Stimulated activated CD4-positive, alpha-beta T cell treated with anti-CD3 and anti-CD28 coated beads, Interleukin-2, amount 100 ng/mL, for 48 hours (primary cell): ENCODE measurements at places on chromosomes 7 and 10.

GRCh38 chr7:123539871-123540270 is 5.5 kb upstream of the IQUB start:
- no peak for DNase-seq

DNA sequence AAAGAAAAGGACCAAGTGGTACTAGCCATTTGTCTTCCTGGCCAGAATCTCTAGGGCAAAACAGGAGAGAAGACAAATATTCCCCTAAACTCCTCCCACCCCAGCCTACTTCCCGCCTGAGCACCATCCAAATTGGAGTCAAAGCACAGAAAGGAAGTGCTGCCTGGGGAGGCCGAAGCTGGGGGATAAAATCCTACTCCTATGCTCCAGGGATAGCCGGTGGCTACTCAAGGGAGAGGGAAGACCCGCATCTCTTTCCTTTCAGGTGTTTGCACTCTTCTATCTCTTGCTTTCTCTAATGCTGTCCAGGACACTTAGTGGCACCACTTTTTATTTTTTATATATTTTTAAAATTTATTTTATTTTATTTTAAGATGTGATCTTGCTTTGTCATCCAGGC is 7.1 kb upstream of the DUSP5 start:
- no peak for DNase-seq

DNA sequence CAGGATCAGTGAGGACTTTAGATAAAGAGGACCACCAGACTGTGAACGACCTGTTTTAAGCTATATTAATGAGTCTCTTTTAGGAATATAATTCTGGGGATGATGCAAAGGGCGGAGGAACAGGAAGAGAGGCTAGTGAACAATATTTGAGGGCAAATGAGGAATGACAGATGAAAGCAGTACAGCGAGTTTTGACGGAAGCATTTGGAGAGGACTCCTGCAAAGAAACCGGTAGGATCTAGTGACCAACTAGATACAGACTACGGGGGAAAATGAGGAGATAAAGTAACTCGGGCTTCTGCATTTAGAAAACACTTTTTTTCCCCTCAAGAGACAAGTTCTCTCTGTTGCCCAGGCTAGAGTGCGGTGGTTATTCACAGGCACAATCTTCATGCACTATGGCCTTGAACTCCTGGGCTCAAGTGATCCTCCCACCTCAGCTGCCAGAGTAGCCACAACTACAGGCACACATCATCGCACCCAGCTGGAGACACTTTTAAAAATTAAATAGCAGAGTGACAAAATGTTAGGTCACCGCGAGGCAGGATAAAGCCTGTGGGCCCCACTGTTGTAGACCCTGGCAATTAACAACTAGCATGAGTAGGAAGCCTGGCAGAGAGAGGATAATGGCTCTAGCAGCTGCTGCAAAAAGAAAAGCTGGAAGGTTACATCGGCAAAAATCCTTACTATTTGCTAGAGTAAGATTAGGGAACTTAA is 143.2 kb downstream of the SRPK2 start:
- DNase-seq = no peak

DNA sequence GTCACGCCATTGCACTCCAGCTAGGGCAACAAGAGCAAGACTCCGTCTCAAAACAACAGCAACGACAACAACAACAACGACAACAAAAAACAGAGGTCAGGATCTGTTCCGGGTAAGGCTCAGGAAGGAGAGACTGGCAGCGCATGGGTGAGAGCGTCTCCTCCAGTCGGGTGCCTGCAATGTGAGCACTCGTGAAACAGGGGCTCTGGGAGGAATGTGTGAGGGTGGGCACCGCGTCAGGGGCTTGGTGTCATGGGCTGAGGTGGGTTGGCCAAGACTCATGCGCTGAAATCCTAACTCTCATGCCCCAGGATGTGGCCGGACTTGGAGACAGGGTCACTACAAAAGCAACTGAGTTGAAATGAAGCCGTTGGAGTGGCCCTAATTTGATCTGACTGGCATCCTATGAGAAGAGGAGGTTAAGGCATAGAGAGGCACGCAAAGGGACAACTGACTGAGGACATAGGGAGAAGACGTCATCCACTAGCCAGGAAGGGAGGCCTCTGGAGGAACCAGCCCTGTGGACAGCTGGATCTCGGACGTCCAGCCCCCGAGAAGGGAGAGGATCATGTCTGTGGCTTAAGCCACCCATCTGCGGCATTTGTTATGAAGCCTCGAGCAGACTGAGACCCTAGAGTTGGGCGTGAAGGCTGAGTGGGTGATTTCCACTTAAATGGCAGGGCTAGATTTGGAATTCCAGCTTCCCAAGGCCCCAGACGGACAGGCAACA is 241.5 kb upstream of the PITRM1 start:
- no peak for DNase-seq

DNA sequence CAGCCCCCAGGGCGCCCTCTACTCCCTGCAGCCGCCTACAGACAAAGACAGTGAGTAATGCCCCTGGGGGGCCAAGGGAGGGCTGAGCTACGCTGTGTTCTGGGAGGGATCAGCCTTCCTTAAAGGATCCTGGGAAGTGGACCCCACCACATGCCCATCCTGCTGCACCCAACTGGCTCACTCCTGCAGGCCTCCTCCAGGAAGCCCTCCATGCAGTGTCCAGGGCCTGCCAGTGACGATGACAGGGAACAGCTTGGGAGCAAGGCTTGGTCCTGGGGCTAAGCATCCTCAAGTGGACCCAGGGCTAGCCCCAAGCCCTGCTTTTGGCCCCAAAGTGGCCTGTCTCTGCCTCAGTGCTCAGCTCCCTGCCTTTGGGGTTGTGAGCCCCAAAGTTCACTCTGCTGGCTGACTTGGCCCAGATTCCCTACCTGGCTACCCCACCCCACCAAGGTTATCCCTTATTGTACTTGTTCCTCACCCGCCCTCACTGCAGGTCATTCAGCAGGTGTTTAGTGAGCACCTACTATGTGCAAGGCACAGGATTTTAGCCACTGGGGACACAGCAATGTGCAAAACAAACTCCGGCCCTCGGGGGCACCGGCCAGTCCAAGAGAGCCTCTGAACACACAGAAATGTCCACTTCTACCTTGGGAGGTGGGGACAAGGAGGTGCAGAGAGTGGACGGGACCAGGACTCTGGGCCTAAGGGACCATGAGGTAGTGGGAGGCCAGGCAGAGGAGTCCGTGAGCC is 83.5 kb downstream of the MYL10 start:
- DNase-seq = no peak

GRCh38 chr10:82256275-82256674 is 381.3 kb downstream of the NRG3 start:
- no peak for DNase-seq

- DNase-seq = no peak
Measured at GRCh38 chr7:66497346-66497745, 131.3 kb upstream of the KCTD7 start.

DNA sequence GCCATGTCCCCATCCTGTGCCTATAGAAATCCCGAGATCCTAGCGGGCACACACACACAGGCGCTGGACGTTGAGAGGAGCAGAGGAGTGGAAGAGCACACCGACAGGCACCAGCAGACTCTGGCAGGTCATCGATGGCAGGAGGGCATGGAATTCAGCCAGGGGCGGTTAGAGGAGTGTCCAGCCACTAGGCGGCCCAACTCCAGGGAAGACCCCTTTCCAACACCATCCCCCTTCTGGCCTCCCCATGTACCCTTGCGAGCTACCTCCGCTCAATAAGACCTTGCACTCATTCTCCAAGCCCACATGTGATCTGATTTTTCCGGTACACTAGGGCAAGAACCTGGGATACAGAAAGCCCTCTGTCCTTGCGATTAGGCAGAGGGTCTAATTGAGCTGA is 356.0 kb upstream of the DPP6 start:
- DNase-seq = no peak

DNA sequence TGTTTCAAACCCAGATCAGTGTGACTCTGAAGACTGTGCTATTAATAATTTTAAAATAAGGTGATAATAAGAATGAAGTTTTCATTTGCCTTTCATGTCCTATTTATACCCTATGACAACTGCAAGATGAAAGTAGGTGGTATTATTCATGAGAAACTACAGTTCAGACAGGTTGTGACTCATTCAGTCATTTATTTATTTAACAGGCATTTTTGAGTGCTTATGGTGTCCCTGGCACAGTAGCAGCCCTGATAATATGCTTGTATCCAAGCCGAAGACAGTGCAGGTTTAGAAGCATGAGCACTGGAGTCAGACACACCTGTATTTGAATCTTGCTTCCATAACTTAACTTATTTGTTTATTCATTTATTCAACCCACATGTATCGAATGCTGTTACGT is 87.1 kb downstream of the FZD1 start:
- no peak for DNase-seq

DNA sequence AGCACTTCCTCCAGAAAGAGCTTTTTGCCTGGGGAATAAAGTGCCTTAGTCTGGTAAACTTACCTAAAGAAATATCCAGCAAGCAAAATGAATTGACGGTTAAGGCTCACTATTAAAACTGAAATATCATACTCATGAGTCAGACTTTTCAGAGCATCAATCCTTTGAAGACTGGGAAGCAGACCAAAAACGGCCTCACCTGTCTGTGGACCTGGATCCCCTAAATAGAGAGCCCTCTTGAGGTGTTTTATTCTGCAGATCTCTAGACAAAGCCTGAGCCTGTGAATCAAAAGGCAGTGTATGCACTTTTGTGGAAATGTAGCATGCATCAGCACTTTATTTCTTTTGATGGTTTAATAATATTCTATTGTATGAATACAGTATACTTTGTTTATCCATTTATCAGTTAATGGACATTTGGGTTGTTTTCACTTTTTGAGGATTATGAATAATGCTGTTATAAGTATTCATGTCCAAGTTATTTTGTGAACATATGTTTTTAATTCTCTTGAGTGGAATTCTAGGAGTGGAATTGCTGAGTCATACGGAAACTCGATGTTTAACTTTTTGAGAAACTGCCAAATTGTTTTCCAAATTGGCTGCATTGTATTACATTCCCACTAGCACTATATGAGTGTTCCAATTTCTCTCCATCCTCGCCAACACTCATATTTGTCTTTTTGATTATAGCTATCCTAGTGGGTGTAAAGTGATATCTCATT is 449.0 kb upstream of the IGFBP3 start:
- no peak for DNase-seq

- no peak for DNase-seq
Measured at GRCh38 chr7:55996856-55997500, 32.6 kb downstream of the NIPSNAP2 start.

DNA sequence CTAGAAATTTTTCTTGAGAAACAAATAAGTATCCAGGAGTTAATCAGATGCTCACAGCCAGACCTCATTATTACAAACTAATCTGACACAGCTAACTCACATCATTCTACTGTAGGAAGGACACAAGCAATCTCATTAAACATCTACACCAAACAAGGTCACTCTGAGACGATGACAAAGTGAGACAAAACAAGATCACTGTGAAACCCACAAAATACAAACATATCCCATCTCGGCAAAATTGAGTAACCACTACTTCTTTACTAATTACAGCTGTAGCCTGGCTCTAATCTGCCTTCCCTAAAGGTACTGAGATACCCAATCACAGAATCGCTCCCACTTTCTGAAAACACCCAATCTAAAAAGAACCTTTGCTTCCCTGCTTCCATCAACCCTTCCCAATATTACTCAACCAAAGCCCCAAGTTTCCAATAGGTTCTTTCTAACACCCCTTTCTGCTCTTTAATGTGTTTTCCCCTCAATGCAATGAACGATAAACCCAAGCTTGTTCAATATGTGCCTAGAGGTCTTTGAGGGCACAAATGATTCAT is 26.9 kb downstream of the CCDC6 start:
- no peak for DNase-seq

- DNase-seq = no peak
Measured at GRCh38 chr10:15075421-15075820, 13.2 kb downstream of the ACBD7 start.

GRCh38 chr7:55031075-55031474 is 12.3 kb downstream of the EGFR start:
- no peak for DNase-seq

DNA sequence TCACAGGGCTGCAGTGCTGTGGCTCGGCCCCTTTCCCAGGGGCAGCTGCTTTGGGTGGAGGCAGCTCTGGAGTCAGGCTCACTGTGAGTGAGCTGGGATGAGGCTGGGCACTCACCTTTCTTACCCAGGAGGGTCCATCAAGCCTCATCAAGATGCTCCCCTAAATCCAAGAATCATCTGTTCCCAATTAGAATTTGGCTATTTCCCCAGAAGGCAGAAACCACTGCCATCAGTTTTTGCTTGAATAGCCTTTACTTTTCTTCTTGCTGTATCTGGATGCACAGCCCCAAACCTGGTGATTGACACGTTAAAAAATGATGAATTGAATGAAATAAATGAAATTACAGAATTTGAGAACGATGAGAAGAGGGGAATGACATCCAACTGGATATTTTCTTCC is 74.3 kb upstream of the LYZL1 start:
- no peak for DNase-seq

DNA sequence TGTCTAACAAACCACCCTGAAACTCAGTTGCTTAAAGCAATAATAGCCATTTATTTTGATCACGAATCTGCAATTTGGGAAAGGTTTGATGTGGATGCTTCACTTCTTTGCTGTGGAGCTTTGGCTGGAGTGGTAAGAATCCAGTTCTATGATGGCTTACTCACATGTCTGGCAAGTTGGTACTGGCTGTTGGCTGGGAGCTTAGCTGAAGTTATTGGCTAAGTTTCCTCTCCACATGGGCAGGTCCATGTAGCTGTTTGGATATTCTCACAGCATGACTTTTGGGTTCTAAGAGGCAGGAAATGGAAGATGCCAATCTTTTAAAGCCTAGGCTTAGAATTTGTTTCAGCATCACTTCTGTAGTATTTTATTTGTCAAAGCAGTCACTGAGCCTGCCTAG is 277.6 kb upstream of the NRP1 start:
- no peak for DNase-seq

GRCh38 chr7:99666013-99666395 is 13.8 kb downstream of the CYP3A5 start:
- DNase-seq = no peak

DNA sequence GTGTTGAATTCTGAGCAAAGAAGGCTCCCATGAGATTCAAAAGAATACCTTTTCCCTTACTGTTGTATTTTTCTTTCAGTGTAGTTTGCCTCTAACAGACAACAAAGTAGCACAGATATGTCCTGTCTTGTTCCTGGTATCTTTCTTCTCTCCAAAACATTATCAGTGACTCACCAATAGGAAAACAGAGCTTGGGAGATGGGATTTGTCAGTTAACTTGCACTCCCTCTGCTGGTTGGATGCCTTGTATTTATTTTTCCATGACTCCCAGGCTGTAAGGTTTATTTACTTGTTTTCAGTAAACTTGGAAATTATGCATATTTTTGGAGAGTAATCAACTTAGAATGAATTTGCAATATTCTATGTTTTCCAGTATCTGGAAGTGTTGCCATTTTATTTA is 129.7 kb downstream of the SAMD9 start:
- DNase-seq = no peak

GRCh38 chr7:156929789-156930539 is 19.5 kb upstream of the NOM1 start:
- DNase-seq = no peak

DNA sequence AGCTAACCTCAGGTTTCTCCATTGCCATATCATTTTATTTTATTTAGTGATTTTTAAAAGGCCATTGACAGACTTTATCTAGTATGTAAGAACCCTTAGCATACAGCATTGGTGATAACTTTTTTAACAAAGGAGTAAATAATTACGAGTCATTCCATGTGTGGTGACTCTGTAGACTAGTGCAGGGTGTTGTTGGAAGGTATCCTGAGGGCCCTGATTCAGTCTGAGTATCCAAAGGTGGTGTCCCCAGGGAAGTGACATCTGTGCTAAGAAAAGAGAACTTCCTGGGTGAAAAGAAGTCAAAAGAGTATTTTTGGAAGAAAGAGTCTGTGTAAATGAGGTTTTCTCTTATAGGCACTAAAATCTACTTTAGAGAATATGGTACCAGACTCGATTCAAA is 308.4 kb downstream of the C7orf25 start:
- no peak for DNase-seq
